ENCODE measurements at places on chromosomes 1 and 21.
A peak's percentile ranks its signal among the peaks of the same experiment; 100 is the strongest.

- DNase-seq: no peak
Observed at GRCh38 chr1:216111842-216112241, 311.4 kb downstream of the USH2A start.

DNA sequence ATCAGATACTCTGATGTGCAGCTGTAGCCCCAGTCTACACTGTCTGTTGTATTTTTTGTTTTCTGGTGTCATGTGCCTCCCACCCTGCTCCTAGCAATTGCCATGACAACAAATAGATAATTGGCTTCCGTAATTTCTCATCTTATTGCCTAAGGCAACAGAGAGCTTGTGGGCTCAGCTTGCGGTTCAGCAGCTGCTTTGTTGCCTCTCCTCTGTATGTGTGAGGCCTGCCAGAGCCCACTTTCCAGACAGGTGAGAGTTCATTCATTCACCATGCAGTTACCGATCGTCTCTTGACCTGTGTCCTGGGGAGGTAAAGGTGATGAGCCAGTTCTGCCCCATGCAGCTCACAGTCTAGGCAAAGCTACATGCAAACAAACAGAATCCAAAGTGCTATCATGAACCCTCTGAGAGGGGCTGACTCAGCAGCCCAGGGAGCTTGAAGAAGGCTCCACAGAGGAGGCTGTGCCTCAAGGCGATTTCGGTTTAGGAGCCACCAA is 11.9 kb downstream of the LGALS8 start:
- no peak for DNase-seq

DNA sequence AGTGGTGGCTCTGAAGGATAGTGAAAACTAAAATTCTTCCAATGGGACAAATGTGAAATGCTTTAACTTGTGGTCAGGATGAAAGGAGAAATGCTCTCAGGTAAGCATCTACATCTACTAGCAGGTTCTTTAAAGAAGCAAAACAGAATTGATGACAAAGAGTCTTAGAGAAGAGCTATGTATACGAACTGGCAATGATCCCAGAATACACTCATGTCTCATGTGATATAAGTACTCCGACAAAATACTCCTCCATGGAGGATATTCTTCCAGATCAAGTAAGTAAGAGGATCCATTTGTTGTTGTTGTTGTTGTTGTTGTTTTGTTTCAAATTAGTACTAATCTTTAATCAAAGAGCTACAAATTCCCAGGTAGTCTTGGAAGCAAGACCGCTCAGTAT is 174.0 kb upstream of the ATP1B1 start:
- DNase-seq: no peak

GRCh38 chr21:45768011-45768739 is 124.7 kb downstream of the PCBP3 start:
- peak; percentile 16 for DNase-seq

GRCh38 chr21:15521644-15522001 is 208.2 kb upstream of the USP25 start:
- no peak for DNase-seq

DNA sequence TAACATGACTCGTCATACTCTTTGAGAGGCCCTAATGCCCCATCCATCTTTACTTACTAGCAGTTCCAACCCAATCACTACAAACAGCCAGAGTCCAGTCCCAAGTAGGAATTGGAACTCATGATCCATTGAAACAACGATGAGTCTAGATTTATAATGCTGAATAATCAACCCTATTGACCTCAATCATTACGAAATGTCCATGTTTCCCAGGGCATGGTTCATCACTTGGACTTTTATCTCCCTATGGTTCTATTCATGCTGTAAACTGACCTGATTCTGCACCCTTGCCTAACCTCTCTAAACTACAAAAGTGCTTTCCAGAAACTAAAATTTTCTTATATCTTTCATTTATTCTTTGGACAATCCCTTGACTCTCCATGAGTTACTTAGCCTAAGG is 840.0 kb upstream of the B3GALT2 start:
- DNase-seq: no peak

DNA sequence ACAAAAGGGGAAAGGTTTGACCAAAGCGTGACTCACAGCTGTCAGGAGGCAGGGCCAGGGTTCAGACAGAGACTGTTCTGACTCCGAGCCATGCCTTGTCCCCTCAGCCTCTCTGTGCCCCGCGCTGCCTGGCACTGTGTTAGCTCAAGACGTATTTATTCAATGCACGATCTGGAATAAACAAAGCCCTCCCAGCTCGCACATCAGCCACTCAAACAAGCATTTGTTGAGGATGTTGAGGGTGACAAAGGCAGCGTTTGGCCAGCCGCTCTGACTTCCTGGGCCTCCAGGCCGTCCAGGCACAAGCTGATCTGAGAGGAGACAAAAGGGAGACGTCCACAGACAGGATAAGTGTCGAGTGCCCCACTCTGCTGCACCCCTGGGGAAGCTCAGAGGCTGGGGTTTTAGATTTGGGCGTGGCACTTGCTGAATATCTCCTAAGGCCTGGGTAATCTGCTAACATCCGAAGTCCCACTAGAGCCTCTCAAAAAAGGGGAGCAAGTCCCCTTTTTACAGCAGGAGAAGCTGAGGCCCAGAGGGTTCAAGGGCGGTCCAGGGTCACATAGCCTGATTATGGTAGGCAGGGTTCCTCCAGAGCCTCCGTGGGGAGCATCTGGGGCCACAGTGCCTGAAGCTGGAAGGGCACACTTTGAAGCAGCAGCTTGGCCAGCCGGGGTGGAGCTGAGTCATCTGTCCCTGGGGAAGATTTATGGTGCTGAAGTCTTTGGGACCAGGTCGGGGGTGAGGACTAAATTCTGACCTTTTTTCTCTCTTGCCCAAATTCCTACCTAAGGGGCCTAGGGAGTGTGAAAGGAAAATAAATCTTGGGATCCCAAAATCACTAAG is 95.9 kb downstream of the SPSB1 start:
- no peak for DNase-seq

GRCh38 chr21:19031953-19032352 is 628.4 kb upstream of the TMPRSS15 start:
- DNase-seq: no peak

DNA sequence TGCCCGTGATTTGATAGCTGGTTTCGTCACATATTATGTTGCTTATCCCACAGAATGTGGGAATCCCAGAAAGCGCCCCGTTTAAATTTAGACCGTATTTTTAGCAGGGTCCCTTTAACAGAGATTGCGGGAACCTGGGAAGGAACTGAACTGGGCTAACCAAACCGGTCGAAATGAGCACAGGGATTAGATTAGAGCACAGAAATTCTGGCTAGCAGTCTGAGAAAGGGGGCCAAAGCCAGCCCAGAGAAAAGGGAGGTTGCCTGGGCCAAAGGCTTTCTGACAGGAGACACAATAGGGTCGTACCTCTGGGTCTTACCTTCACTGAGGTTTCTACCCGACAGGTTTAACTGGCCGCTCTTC is 327 bp downstream of the LRRC40 start:
- no peak for DNase-seq

- no peak for DNase-seq
Observed at GRCh38 chr1:2127187-2128145, 67.1 kb downstream of the FAAP20 start.

DNA sequence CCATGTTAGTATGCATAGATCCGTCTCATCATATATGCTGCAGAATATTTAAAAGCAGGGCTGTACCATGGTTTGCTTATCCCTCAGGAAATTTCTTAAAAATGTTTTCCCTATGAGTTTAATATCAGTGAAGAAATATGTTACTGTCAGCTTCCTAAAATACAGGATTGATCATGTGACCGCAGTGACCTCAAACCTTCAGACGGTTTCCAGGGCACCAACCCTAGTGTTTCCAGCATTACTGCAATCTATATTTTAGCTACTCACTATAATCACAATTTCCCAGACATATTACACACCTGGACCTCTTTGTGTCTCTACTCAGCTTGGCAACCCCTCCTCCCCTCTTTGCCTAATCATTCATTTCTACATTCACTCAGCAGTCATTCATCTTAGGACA is 7.7 kb upstream of the SDHB start:
- DNase-seq: no peak
